ENCODE measurements at places on chromosomes 4 and X. TPM values are rescaled to one million over a fixed set of nuclear protein-coding genes. Genes with fewer than 3 reads are reported as not detected.

Gene CENPVL1
- 1.3 TPM for total RNA-seq

Gene SYTL5
- total RNA-seq: not detected

Gene MAEA
- 72.1 TPM for total RNA-seq

Gene SMPX
- total RNA-seq: not detected

Gene KLB
- total RNA-seq: not detected

Gene MPP1
- total RNA-seq: 13.2 TPM

Gene SH2D1A
- total RNA-seq: 1.9 TPM

Gene PAGE5
- not detected for total RNA-seq

Gene CENPI
- total RNA-seq: 39.8 TPM

Gene FMR1NB
- not detected for total RNA-seq

Gene GALNTL6
- total RNA-seq: 0.07 TPM

Gene ING2
- 16.9 TPM for total RNA-seq

Gene ZFP92
- total RNA-seq: 0.23 TPM

- no peak for DNase-seq
These were observed 12.3 kb upstream of the DTHD1 start for GRCh38 chr4:36269101-36269500.

GRCh38 chrX:11632732-11633131 lies 33.0 kb downstream of the ARHGAP6 start:
- no peak for DNase-seq

GRCh38 chrX:50680990-50681389 lies 133.0 kb downstream of the SHROOM4 start:
- no peak for DNase-seq

- no peak for DNase-seq
These were observed 30.5 kb downstream of the RUFY3 start for GRCh38 chr4:70752236-70752635.

- DNase-seq: no peak
These were observed 37.9 kb downstream of the PDGFC start for GRCh38 chr4:156933633-156934258.

GRCh38 chr4:185718578-185719499 lies 93.2 kb downstream of the SORBS2 start:
- DNase-seq: no peak

GRCh38 chr4:110271986-110272385 lies 73.6 kb upstream of the ELOVL6 start:
- no peak for DNase-seq

DNA sequence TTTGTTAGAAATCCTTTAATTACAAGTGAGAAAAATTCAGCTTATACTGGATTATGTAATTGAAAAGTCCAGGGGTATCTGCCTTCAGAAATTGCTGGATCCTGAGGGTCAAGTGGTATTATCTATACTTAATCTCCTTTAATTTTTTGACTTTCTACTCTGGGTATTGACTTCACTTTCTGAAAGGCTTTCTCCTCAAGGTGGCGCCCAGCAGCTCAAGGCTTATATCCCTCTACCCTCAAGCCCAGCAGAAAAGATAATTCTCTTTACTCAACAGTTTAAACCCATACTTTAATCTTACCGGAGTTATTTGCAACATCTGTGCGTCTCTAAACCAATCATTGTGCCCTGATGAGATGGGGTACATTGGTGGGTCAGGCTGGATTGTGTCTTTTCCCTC lies 129.5 kb downstream of the LARP7 start:
- DNase-seq: peak; percentile 20

DNA sequence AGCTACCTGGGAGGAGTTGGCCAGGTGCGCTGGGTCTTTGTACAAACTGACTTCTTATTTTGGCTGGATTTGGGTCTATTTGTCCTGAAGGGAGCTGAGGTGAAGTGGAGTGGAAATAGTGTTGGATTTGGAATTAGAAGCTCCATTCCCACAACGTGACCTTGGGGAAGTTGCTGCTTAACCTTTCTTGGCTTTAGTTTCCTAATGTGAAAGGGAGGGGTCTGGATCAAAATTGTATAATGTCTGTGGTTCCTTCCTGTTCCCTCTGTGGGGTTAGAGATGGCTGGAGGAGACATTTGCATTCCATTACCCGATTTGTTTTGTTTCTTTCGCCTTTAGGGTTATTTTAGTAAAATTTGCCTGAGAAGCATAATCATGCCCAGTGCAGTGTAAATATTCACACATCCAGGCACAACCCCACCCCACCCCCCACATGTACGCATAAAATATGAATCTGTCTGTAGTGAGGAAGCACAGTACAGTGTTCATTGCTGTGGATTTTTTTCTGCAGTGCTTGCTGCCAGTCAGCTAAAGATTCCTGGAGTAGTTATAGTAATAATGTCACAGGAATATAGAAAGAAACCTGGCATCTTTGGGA lies 21.5 kb downstream of the JADE1 start:
- DNase-seq: no peak

GRCh38 chrX:28851871-28852270 lies 264.6 kb downstream of the IL1RAPL1 start:
- no peak for DNase-seq

DNA sequence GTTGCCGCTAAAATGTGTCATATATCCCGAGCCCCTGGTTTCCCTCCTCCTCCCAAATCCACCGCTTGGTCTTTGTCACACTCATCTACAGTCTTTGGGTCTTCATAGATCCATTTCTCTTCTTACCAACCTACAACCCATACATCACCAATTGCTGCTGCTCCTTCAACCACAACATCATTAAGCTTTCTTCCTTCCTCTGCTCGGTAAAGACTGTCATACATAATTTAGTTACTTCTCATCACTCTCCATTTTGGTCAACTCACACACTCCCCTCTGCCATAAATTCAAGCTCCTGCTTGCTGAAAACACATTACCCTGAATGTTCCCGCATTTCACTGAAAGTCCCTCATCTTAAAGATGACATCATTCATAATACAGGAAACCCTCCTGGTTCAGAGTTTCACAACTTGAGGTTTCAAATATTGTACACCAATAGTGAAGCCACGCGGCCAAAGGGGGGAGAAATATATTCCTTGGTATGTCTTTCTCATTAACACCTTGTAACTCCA lies 1.7 kb upstream of the DCTD start:
- DNase-seq: no peak

- DNase-seq: no peak
These were observed 1808.9 kb upstream of the TENM3 start for GRCh38 chr4:180434131-180434895.

GRCh38 chr4:88693792-88694191 lies 3.8 kb downstream of the NAP1L5 start:
- DNase-seq: no peak

DNA sequence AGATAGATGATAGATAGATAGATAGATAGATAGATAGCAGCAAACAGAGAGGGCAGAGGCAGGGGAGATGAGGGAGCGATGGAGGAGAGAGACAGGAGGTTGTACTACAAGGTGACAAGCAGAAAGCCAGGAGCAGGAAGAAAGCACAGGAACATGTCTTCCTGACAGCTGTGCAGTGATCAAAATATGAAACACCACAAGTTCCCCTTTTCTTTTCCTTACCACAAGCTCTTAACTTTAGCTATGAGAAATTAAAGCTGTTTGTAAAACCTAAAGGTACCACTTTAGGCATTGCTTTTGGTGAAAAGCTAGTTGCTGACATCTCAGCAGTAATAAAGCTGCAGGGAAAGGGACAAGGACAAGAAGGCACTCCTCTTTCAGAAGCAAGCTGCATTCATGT lies 9.1 kb upstream of the MAGED4B start:
- DNase-seq: no peak

DNA sequence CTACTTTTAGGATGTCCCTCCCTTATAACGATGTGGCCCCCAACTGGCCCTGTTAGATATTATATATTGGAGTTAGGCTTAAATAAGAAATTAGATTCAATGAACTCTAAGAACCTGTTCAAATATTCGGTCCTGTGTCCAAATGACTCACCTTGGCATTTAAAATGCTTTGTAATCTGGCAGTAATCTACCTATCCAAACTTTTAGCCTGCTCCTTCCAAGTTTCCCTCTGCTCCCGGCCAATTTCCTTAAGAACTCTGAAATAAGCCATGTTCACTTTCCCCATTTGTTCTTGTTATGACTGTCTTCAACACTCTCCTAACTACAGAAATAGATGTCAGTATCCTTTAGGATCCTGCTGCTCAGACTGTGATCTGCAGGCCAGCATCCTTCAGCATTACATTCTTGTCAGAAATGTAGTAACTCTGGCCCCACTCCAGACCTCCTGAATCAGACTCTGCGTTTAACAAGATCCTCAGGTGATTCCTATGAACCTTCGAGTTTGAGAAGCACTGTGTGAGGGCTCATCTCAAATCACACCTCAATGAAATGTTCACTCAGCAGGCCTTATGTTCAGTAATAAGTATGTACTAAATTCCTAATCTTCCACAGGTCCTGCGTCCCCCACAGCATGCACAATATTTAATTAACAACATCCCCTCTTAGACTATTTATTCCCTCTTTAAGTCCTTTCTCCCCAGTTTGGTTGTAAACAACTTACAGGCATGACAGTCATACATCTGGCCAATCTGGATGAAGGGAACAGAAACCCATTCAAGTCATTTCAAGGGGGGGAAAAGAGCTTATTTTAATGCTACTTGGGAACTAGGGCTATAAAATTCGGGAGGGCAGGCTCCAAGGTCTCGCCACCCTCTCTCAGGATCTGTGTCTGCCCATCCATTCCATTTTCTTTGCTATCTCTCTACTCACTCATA lies 3.0 kb downstream of the ATP8A1 start:
- DNase-seq: no peak

- no peak for DNase-seq
These were observed 1170.5 kb upstream of the PABPC4L start for GRCh38 chr4:135372131-135372530.

GRCh38 chr4:15366721-15367120 lies 61.1 kb upstream of the C1QTNF7 start:
- no peak for DNase-seq

Data from neural crest cell (in vitro differentiated cells).